ENCODE measurements at places on chromosomes 5 and 9.

DNA sequence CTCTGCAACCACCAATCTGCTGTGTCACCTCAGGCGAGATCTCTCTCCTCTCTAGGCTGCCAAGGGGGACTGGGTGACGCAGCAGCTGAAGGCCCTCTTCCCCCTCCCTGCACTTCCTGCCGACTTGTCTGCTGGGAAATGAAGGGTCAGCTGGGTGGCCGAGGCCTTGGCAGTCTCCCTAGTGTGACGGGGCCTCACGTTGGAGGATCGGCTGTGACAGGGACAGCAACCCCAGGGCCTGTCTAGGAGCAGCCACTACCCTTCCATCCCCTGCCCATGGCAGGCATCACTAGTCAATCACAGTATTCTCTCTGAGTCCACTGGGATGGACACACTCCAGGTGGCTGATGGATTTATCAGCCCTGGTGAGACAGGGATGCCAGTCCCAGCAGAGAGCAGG lies 107.3 kb upstream of the SARDH start:
- no peak for DNase-seq

DNA sequence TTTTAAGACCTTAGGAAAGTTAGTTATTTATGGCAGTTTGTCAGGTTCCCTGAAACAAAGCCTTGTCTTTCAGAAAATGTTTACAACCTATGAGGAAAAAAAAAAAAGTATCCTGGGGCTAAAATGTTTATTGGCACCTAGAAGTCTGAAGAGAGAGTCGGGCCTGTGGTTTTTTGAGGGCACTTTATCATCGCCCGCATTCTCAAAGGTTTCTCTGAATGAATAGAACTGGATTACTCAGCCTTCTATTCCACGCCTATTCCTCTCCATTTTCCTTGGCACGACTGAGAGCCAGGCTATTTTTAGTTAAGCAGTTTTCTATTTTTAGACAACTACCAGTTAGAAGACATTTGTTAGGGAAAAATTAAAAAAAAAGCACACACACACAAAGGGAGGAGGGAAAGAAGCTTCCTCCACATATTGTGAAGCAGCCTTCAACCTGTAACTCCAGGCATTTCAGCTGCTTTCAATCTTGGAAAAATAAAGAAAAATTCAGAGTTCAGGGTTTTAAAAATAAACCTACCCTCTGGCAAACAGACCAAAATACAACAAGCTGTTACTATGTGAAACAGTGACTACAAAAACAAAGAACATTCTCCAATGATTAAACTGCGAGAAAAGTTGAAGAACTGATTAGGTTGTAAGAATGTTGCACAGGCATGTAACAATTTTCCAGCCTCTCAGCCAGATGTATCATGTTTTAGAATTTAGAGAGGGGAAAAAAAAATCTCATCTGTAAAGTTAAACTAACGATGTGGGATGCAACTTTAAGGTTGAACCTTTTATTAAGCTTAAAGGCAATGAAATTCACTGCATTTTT lies 97.0 kb downstream of the MEF2C start:
- no peak for DNase-seq

DNA sequence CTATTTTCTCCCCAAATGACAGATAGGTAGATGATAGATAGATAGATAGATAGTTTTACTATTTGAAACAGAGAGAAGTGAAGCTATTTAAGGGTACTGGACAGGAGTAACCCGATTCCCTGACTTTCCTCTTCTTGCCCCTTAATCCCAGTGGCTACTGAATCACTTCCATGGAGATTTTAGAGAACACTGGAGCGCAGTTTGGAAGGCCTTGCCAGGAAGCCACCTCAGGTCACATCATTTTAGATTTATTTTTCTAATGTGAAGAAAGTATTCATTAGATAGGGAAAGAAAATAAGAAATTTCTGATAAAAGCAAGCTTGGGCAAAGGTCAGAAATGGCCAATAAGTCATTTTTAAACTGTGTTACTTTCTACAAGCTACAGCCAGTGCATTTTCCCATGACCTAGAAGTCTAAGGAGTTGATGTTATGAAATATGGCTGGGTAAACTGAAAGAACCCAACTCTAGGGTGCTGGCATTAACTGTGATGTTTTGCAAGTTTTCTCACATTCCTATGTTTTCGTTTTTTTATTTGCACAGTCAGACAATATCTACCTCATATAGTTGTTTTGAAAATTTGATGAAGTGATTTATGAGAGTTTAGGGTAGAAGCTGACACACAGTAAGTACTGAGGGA lies 544.7 kb upstream of the PTGER4 start:
- no peak for DNase-seq

DNA sequence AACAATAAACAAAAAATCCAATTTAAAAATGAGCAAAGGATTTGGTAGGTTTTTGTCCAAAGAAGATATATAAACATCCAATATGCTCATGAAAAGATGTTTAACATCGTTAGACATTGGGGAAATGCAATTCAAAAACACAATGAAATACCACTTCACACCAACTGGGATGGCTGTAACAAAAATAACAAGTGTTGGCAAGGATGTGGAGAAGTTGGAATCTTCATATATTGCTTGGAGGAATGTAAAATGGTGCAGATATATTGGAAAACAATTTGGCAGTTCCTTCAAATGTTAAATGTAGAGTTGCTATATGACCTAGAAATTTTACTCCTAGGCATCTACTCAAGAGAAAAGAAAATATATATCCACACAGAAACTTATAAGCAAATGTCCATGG lies 224.3 kb downstream of the AUH start:
- DNase-seq = no peak

DNA sequence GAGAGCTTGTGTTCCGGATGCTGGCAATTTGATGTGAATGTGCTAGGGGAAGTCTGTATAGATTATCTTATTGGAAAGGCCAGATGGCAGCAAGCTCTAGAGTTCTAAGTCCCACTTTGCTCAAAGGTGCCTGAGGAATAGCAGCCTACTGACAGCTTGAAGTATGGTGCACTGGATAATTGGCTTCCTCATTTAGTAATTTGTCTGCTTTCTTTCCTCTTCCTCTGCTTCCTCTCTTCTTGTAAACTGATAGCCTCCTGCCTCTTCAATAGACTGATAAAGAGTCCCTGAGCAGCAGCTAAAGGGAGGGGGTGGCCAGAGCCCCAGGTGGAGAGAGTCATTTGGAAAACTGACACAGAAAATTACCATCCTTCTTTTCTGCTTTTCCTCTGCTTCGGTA lies 177.3 kb downstream of the FGF1 start:
- no peak for DNase-seq

GRCh38 chr5:178940569-178941360 lies at the start of gene ZNF454:
TSS of gene ZNF454 (plus strand) at chr5:178941198. CDS start at chr5:178942792, 1,594 bp downstream.
- DNase-seq = no peak

DNA sequence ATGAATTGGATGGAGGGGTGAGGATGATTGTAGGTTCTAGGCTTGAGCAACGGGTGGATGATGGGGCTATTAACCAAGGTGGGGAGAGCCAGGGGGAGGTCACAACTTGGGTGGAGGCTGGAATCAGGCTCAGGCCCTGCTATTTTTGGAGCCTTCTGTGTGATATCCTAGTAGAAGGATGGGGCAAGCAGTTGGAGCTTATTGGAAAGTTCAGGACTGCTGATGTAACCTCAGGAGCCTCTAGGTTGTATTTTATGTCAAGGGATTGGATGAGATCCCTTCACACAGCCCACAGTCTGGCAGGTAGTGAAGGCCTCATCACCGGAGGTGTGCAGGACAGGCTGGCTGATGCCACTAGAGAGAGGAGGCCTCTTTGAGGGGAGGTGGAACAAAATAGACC lies 11.2 kb upstream of the RPS14 start:
- no peak for DNase-seq

- DNase-seq = no peak
Observed at GRCh38 chr9:109022873-109023272, 9.6 kb upstream of the CTNNAL1 start.

- no peak for DNase-seq
Observed at GRCh38 chr5:92567831-92568450, 1013.1 kb downstream of the NR2F1-AS1 start.

GRCh38 chr5:125245216-125245615 lies 498.8 kb upstream of the ZNF608 start:
- no peak for DNase-seq

DNA sequence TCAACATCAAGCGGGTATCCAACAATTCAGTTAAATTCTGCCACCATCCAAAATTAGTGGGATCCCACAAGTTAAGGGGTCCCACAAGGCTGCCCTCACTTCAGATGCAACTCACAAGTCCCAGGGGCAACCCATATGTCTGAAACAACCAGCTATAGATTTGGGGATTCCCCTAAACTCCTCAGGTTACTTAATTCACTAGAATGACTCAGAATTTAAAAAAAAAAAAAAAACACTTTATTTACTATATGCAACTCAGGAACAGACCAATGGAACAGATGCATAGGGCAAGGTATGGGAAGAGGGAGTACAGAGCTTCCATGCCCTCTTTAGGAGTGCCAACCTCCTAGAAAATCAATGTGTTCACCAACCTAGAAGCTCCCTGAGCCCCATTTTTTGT lies 15.1 kb downstream of the AUH start:
- DNase-seq = no peak
